Stimulated activated CD8-positive, alpha-beta memory T cell treated with anti-CD3 and anti-CD28 coated beads, Interleukin-15, amount 100 ng/mL, for 48 hours (primary cell): ENCODE measurements at places on chromosomes 6 and 20.

DNA sequence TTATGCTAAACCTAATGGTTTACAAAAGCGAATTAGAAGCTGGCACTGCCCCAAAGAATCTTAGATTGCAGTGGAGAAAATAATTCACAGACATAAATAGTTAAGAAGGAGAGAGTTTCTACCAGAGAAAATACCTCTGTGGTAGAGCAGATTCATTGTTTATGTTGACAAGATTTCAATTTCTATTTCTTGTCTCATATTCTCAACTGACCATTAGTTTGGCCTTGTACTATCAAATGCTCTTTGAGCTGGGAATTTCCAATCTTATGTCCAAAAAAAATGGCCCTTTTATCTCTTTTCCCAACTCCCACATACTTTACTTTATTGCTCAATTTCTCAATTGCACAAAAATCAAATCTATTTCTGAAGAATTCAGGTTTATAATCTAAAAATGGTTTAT is 804.1 kb upstream of the CITED2 start:
- no peak for DNase-seq

GRCh38 chr20:33475381-33476152 is 14.3 kb upstream of the CBFA2T2 start:
- no peak for DNase-seq

DNA sequence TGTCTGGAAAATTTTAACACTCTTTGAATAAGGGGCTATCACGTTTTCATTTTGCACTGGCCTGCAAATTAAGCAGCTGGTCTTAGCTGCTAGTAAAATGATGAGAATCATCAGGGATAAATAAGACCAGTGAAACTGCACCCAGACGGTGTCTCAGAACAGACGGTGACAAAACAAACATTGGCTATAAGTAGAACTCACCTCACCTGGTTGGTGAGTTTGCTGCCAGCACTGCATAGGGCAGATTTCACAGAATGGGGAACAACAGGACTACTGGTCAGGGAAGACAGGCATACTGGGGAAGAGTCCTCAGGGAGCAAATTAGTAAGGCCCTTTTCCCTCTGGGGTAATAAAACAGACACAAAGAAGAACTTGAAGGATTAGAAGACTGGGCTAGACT is 175.9 kb upstream of the CITED2 start:
- no peak for DNase-seq

DNA sequence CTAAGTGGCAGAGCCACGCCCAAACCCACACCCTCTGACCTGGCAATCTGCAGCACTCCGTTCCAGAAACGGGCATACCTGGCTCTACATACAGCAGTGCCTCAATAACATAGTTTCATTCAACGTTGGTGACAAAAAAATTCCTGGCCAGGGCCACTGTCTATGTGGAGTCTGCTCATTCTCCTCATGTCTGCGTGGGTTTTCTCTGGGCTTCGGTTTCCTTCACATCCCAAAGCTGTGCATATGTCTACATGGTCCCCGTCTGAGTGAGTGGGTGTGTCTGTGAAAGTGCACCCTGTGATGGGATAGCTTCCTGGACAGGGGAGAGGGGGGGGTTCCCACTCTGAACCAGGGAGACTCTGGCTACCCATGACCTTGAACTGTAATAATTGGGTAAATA is 2.1 kb downstream of the KIAA0319 start:
- no peak for DNase-seq

DNA sequence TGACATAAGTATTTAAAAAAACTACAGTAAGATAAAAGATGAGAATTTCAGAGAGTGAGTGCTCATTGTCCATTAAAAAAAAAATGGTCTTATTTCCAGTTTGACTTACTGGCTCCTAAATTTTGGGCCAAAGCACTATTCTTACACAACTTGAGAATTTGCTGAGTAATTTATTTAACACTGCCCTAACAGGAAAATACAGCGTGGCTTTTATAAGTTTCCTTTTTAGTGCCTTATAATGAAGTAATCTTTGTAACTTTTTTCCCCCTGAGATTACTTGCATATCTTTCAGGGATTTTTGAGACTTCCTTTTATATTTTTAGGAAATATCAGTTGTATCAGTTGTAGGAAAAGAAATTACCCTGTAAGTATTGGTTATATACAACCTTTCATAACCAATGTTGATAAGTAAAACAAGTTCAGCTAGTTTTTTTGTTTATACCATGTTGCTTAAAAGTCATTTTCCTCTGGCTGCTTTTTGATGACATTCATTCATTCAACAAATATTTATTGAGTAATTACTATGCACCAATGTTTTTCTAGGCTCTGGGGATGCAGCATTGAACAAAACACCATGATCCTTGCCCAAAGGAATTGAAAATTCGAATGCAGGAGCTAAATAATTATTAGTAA is 106.4 kb upstream of the SGK1 start:
- DNase-seq, result no peak

GRCh38 chr6:137978252-137978896 is 111.3 kb downstream of the TNFAIP3 start:
- DNase-seq, result no peak

DNA sequence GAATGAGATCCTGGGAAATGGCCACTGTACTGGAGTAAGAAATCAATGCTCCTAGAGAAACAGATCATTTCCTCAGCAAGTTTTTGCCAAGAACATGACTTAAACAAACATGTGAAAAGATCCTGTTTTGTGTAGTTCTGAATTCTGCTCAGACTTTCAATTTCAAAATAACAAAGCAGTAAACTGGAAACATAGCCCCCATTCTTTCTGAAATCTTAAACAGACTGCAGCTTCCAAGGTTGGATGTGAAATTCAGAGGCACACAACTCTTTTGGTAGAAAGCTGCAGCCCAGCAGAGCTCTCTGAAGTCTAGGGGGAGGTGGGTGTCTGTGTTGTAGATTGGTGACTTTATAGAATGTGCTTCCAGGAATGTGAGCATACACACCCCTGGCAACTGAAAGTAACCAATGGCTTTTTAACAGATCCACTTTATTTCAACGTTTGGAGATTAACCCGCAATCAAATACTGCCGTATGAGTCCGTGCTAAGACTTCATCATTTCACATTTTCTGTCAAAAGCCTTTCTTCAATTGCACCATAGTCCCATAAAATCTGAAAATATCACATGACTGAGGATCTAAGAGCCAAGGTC is 86.4 kb downstream of the ATXN1 start:
- DNase-seq, result no peak

- DNase-seq, result no peak
Observed at GRCh38 chr6:7166410-7167293, 58.9 kb downstream of the RREB1 start.

GRCh38 chr6:106688177-106688951 is 59.0 kb downstream of the QRSL1 start:
- DNase-seq, result no peak

DNA sequence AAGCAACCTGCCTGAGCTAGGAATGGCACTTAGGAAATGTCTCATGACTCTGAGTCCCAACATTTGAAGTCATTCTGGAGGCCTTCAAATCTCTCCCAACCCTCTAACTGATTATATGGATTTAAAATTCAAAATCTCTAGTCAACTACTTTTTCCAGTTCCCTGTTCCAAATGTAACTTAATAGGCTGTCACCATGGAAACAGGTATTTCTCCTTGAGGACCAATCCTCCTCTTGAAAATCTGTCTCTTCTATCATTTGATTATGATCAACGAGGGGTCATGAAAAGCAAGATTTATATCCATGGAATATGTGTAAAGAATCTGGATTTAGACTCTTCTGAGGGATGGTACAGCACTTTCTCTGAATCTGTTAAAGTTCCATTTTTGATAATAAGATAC is 127.3 kb upstream of the DTNBP1 start:
- no peak for DNase-seq
